MG63 (cell line): ENCODE measurements at places on chromosomes 5 and 9. TPM values are rescaled to one million over a fixed set of nuclear protein-coding genes. Genes with fewer than 3 reads are reported as not detected.

Gene SLC36A2
- total RNA-seq: not detected in 2 replicates

Gene GABRP
- total RNA-seq: not detected in 2 replicates

Gene NUP188
- total RNA-seq: 14.5 and 22.4 TPM in 2 replicates

Gene EIF4EBP3
- total RNA-seq: 4.0 and 4.5 TPM in 2 replicates

Gene C5orf47
- total RNA-seq: not detected in 2 replicates

Gene SAXO1
- total RNA-seq: not detected in 2 replicates

Gene CARD9
- total RNA-seq: 1.7 TPM in 1 of 2 replicates, not detected in the other

Gene PCSK5
- total RNA-seq: 0.13 TPM in 1 of 2 replicates, not detected in the other

Gene ASS1
- 536 and 752 TPM in 2 replicates for total RNA-seq
